ENCODE measurements at places on chromosomes 1 and 21. TPM values are rescaled to one million over a fixed set of nuclear protein-coding genes. Genes with fewer than 3 reads are reported as not detected.

Gene NLRP3
- 0.09 TPM for total RNA-seq

- no peak for DNase-seq
These were observed 19.8 kb downstream of the MIER1 start for GRCh38 chr1:66944330-66945274.

- no peak for DNase-seq
These were observed 602.9 kb upstream of the ADAMTS5 start for GRCh38 chr21:27569831-27570230.

- DNase-seq = no peak
These were observed 767 bp downstream of the PDIK1L start for GRCh38 chr1:26112407-26112775.

- DNase-seq = no peak
These were observed 14.3 kb upstream of the RGS1 start for GRCh38 chr1:192561301-192561700.

Data from endodermal cell (in vitro differentiated cells).